Activated T-cell treated with anti-CD3 and anti-CD28 coated beads, Interleukin-2, amount 50 U/mL, for 4 hours (primary cell): ENCODE measurements at places on chromosomes 3 and 15. TPM values are rescaled to one million over a fixed set of nuclear protein-coding genes. Genes with fewer than 3 reads are reported as not detected.

DNA sequence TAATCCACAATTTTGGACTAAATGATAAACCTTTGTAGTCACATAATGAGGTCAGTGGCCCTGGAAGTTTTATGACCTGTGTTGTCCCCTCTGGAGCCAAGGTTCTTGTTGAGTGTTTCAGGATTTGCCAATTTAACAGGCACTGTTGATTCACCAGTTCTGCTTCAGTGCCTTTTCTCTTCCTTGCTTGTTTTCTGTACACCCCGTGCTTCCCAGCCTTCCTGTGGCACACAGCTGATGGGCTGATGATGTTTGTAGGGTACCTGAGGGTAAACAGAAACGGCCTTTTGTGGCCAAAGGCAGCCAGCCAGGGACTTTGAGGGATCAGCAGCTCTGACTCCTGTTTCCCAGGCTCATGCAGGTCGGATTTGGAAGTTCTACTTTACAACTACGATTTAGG lies 13.3 kb downstream of the GYG1 start:
- DNase-seq, result no peak

- DNase-seq, result no peak
Measured at GRCh38 chr3:134291319-134292254, 40.9 kb upstream of the RYK start.

DNA sequence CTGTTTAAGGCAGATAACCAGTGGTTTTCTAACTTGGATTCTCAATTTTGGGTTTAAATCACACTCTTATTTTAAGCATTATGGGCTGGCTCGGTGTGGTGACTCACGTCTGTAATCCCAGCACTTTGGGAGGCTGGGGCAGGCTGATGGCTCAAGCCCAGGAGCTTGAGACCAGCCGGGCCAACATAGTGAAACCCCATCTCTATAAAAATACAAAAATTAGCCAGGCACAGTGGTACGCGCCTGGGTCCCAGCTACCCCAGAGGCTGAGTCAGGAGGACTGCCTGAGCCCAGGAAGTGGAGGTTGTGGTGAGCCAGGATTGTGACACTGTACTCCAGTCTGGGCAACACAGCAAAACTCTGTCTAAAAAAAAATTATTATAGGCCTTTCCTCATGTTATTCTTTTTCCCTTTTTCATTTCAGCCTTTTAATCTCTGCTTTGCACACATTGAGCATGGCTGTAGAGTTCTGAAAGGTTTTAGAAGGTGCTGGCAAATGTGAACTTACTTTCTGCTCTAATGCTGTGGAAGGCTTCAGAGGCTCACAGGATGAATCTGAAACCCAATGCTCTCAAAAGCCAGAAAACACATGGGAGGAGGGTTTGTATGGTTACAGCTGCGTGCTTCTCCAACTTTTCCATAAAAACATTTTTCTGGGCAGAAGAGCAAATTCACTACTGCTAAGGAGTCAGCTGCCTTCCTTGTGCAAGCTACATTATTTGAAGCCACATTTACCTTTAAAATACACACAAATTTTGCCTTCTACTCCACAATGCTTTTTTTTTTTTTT lies 32.5 kb downstream of the CHAC1 start:
- DNase-seq, result no peak

- DNase-seq, result no peak
Measured at GRCh38 chr15:47401427-47401826, 315.9 kb upstream of the SEMA6D start.

- DNase-seq, result no peak
Measured at GRCh38 chr15:40333922-40334492, 6.7 kb downstream of the CCDC9B start.

The UNC45A gene
- total RNA-seq, result 63.4 TPM
